Stimulated activated CD4-positive, alpha-beta T cell treated with anti-CD3 and anti-CD28 coated beads, Interleukin-15, amount 100 ng/mL, for 1 hour (primary cell): ENCODE measurements at places on chromosomes 1 and 21.

DNA sequence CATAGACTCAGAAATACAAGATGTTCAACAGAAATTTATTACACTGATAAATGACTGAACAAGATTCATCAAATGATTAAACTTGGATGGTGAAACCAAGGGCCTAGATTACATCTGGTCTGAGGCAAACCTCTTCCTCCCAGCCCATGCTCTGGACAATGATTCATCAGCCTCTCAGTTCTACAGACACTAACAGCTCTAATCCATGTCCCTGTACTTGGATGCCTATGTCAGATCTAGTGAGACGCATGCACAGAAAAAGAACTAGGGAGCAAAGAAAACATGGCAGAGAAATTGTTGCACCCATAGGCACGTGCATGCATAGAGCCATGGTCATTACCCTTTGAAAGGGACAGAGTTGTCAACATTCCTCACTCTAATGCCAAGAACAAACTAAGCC lies 250.1 kb downstream of the KCNH1 start:
- no peak for DNase-seq

DNA sequence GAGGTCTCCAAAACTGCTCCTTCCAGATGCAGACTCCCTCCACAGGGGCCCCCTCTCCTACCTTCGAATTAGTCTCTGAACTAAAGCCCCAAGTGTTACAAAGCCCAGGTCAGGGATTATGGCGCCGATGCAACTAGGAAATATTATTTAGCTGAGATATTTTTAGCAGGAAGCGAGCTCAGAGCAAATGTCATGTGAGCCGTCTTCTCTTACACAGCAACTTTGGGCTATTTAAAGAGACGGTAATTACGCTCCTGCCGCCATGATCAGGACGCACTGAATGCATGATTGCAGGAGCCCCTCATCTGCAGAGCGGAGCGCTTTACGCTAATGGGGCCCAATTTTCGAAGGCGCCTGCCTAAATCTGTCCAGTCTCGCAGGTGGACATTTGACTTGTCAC lies 55.3 kb upstream of the TARDBP start:
- DNase-seq: no peak

DNA sequence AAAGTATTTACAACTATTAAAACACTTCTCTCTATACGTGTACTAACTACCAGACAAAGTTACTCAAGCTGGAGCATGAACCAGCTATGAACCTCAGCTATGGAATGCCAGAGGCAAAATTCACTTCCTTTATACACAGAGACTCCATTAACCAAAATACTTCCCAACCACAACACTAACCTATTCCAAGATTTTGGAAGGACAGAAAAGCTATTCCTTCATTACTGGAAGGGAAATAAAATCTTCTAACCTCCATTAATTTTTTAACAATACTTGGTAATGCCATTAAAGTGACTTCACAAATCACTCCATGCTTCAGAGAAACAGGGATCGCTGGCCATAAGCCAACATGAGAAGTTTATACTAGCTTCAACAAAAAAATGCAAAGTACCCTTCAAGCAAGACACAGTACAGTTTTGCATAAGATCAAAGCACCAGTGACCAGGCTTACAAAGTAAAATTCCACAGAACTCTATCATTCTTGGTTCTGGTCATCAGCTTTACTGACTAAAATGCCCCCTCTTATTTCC lies 58.0 kb downstream of the PUM1 start:
- no peak for DNase-seq

GRCh38 chr1:59316497-59317128 lies 19.7 kb downstream of the FGGY start:
- no peak for DNase-seq

GRCh38 chr1:96464066-96464465 lies 257.5 kb upstream of the PTBP2 start:
- no peak for DNase-seq

GRCh38 chr1:33000427-33001026 lies 35.9 kb upstream of the RNF19B start:
- DNase-seq: no peak

GRCh38 chr1:39995973-39996393 lies 41.0 kb downstream of the MFSD2A start:
- DNase-seq: no peak

DNA sequence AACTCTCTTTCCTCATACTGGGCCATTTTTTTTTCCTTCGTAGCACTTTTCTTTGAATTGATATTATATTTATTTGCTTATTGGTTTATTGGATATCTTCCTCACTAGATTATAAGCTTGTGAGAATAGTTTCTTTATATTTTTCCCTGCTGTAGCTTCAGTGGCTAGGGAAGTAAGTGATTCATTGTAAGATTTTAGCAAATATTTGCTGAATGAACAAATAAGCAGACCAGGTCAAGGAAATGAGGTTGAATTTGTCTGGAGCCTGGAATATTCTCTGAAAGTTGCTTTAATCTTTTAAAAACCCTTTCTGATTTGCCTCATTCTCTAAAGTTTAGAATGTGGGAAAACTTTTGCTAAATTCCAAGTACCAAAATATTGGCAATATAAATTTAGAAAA lies 80.2 kb downstream of the RABGAP1L start:
- no peak for DNase-seq

- DNase-seq: no peak
Observed at GRCh38 chr1:175274368-175274767, 81.8 kb upstream of the KIAA0040 start.

DNA sequence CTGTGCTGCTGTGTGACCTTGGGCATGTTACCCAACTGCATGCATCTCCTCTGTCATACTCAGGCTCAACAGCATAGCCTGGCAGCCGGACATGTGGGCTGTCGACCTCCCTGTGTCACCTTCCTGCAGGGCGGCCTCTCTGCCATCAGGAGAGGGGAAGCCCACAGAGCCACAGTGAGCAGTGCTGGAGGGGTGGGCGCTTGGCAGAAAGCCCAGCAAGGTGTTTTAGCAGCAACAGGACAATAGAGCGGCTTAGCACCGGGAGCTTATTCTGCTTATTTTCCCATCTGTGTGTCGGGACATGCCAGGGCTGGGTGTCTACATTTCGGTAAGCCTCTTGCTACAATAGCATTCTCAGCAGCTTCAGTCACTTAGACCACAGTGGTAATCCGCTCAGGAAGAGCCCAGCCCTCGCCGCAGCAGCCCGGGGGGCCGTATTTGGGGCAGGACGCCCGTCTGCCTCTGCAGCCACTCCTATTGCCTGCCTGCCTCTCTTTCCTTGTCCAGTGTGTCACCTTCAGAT lies 22.8 kb upstream of the CDK18 start:
- no peak for DNase-seq

GRCh38 chr1:211352465-211352864 lies 25.8 kb downstream of the TRAF5 start:
- no peak for DNase-seq

- no peak for DNase-seq
Observed at GRCh38 chr1:19859876-19860275, 22.3 kb upstream of the OTUD3 start.

DNA sequence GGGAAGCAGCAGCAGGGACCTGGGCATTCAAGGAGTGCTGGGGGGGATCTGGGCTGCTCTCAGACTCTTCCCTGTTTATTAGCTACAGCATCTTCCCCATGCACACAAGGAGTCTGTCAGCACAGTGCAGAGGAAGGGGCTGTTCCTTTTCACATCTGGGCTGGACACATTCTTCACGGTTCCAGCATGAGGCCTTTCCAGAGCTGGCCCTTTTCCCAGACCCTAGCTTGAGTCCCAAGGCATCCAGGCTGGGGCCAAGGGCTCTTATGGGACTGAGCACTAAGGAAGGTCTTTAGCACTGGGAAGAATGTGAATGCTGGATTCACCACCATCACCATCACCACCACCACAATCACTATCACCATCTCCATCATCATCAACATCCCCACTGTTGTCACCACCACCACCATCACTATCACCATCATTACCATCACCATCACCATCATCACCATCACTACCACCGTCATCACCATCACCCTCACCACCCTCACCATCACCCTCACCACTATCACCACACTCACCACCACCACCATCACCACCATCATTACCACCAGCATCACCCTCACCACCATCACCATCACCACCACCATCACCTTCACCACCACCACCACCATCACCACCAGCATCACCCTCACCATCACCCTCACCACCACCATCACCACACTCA lies 28.4 kb downstream of the PARK7 start:
- no peak for DNase-seq

GRCh38 chr1:102241431-102242338 lies 245.0 kb upstream of the OLFM3 start:
- no peak for DNase-seq

GRCh38 chr1:202254454-202255252 lies 61.1 kb downstream of the LGR6 start:
- DNase-seq: no peak

DNA sequence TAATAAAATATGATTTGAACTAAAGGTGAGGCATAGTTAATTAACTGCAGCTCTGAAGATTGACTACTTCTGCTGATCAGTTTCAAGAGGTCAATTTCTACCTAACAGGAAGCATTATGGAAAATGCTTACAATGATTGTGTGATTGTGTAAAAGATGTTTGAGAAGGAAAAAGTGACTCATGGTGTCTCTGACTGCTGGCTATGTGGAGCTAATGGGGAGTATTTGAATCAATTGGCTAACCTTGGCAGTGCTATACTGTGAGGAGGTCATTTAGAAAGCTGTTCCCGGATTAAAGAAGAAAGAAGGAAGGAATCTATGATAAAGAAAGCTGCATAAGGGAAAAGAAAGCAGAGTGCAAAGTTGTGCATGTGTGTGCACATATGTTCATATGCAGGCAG lies 376.5 kb downstream of the ADGRL2 start:
- DNase-seq: no peak

DNA sequence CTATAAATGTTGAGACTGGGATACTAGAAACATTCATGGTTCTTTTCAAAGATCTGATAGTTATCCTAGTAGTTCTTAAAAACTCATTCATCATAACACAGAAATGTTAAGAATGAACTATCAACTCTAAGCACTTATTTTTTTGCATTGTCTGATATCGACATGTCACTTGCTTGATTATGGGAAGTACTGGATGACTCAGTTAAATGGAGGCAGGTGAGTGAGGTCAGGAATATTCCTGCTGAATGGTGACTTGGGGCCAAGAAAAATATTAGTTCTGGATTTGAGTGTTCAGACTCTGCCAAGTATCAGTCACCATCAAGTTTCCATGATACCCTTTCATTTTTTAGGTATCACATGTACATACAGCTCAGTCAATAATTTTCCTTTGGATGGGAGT lies 63.6 kb downstream of the NEK7 start:
- DNase-seq: no peak

GRCh38 chr1:46812996-46813857 lies 14.4 kb downstream of the CYP4B1 start:
- DNase-seq: no peak

DNA sequence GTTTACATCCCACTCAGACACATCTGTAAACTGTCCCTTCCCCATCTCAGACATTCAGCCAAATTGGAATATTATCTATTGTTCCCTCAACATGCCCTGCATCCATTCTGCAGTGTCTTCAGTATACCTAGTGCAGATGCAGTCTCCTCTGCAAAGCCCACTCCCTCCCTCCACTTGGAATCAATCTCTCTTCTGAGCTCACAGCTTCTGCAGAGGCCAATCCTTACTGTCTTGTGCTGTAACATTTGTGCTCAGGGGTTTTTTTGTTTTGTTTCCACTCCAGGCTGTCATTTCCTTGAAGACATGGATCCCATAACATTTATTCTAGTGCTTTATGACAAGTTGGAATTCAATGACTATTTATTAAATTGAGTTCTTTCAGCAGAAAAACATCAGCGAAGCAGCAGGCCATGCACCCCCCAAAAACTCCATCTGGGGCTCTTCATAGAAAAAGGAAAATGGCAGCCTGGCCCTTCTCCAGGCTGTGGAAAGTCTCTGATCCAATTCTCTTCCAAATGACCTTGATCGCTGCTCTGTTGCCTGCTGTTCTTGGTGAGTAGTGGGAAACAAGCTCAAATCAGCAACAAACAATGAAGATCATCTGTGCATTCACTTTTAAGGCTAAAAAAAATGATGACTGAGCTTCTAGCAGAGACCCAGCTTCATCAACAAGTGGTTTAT lies 8.7 kb downstream of the C4BPA start:
- DNase-seq: no peak

GRCh38 chr1:21295002-21295401 lies 4.7 kb upstream of the ECE1 start:
- DNase-seq: peak; percentile 13

DNA sequence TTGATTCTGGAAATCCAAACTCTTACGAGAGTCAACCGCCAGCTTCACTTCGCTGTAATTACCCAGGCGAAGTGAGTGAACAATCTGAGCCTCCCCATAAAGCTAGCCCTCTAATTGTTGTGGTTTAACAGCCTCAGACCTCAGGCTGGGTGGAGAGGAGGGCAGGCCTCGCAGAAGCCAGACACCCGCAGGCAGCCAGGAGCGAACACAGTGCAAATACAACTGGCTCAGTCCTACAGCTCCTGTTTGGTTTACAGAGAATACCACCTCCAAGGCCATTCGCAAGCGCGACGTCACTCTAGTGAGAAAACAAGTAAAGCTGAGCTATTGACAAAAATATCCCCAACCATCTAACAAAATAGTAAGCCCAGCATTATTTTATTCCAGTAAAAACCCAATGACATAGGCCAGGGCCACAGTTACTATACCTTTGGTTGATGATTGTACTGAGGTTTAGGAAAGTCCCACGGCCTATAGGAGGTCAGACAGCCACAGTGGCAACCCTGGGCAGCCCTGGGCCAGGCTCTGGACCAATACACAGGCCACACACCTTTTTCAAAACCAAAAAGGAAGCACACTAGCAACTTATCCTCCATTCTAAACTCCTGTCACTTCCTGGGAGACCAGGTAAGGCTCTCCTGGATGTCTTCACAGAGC lies 163.3 kb downstream of the ETS2 start:
- DNase-seq: no peak

GRCh38 chr1:195328102-195328501 lies 1280.1 kb downstream of the KCNT2 start:
- DNase-seq: no peak
